ENCODE measurements at places on chromosomes 4 and X.

GRCh38 chr4:114136069-114136468 is 156.6 kb upstream of the ARSJ start:
- no peak for DNase-seq

DNA sequence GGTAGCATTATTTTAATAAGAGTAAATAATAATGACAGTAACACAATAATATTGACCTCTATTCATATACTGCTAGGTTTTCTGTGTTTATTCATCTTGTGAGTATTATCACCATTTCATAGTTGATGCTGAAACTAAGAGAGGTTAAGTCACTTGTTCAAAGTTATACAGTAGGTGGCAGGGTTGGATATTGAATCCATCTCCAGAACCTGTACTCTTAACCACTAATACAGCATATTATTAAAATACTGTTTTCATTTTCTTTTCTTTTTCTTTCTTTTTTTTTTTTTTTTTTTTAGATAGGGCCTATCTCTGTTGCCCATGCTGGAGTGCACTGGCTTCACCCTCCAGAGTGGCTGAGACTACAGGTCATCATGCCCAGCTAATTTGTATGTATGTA is 7.1 kb upstream of the ELF2 start:
- DNase-seq: no peak

GRCh38 chr4:150389896-150390530 is 191.9 kb upstream of the MAB21L2 start:
- DNase-seq: no peak

DNA sequence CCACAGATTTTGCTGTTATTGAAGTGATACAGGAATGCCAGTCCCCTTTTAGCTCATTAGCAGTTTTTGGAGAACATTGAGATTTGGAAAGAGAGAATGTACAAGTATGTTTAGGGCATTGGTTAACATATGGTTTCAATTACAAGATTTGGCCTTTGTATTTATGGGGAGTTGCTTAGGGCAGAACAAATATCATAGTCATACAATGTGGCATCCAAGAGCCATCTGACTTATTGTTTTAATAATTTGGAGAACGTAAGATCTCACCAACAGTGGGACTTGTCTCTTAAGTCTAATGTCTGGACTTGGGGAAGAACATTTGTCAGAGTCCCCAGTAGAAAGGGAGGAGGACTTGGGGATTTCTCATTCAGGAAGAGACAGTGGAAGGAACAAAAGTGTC is 166.1 kb downstream of the STK32B start:
- DNase-seq: no peak

DNA sequence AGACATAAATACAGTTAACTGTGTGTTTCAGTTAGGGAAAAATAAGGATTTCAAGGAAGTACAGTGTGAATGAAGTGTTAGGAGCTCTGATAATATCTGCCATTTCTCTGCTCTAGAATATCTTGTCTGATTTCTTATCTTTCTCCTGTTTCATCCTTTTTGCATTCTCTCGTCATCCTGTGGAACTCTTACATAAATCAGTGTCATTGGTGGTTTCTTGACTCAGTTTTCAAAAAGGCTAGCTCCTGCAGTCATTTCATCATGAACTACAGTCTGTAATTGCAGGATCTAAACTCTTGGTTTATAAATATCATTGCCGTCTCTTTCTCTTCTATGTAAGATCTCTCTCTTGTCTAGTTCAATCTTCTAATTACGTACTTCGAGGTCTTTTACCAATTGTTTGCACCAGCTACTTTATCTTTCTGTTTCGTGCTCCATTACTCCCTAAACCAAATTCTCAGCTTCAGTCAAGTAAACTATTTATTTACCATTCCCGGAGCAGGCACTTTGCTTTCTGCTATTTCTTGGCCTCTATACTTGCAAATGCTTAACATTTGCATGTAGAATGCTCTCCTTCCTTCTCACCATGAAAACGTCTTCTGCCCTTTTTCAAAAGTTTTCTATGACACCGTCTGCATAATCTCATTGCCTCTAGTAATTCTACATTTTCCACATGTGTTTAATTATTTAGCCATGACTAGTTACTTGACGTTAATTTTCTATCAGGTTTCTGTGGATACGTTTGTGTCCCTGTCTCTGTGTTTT is 294.0 kb downstream of the TENM3 start:
- DNase-seq: no peak

DNA sequence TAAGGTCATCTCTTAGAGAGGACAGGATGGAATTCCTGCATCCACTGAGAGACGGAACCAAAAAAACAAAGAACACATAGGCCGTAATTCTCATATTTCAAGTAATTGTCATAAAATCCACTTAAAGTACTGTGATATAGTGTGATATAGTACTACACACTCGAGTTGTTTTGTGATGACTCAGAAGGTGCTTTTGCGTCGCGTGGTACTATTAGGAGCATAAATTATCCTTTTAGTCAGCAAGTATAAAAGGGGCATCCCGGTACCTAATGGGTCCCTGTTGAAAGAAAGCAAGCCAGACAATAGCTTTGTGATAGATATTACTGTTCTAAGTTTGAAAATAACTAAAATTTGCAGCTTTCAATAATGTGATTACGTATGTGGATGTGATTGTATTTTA is 55.3 kb downstream of the GPR143 start:
- no peak for DNase-seq

GRCh38 chr4:100149190-100149589 is 41.1 kb downstream of the DDIT4L start:
- DNase-seq: no peak

GRCh38 chr4:6281436-6282313 is 12.0 kb downstream of the WFS1 start:
- DNase-seq: no peak
